GM12865 (cell line): ENCODE measurements at places on chromosomes 7 and 10.

DNA sequence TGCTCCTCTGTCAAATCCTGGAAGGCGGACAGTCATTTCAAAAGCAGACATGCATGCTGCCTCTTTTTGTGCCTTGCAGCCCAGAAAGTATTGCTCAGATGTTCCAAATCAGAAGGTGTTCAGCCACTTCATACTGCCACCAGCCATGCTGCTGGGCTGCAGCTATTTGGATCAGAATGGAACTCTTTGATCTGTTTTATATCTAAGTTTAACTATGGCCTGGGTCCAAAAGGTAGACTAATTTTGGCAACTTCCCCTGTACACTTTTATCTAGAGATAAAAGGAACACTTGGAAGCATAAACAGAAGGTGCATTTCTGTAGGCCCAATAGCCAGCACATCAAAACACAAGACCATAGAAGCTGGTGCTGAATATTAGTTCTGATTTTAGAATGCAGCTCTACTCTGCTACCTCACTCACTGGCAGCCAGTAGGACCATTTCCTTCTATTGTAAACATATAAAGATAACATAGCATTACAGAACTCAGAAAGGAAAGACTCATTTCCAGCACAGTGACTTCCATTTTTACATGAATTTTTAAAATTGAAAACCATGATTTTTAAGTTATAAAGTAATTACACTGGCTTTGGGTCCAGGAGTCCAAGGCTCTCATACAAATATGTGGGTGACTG lies 143.1 kb upstream of the CAV2 start:
- no peak for DNase-seq

- DNase-seq = no peak
These were observed 32.7 kb downstream of the TBXAS1 start for GRCh38 chr7:139861803-139862202.

GRCh38 chr7:2494191-2495130 lies 18.3 kb upstream of the GRIFIN start:
- DNase-seq = no peak

DNA sequence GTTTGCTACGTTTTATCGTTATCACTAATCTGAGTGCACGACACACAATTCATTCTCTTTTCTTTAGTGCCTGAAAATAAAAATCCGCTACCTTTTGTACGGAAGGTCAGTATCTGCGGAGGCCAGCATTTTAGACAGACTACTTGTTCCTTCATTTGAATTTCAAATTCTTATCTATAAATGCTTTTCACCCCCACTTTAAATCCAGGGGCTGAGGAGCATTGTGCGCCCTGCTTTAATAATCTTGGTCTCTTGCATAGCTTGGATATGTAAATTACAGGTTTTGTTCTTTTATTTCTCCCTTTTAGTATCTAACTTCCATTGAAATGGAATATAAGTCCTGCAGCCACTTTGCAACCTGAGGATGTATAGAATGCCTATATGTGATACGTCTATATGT lies 44.7 kb downstream of the NRP1 start:
- no peak for DNase-seq
